Activated naive CD4-positive, alpha-beta T cell treated with Interleukin-2 at 50 U/mL for 16 hours (primary cell): ENCODE measurements at places on chromosomes 7 and 10.

GRCh38 chr10:26386781-26387180 lies 51.4 kb upstream of the APBB1IP start:
- no peak for DNase-seq

- no peak for DNase-seq
Observed at GRCh38 chr10:76435157-76435556, 1003.7 kb downstream of the LRMDA start.

- DNase-seq = no peak
Observed at GRCh38 chr7:81688622-81689411, 81.0 kb downstream of the HGF start.

DNA sequence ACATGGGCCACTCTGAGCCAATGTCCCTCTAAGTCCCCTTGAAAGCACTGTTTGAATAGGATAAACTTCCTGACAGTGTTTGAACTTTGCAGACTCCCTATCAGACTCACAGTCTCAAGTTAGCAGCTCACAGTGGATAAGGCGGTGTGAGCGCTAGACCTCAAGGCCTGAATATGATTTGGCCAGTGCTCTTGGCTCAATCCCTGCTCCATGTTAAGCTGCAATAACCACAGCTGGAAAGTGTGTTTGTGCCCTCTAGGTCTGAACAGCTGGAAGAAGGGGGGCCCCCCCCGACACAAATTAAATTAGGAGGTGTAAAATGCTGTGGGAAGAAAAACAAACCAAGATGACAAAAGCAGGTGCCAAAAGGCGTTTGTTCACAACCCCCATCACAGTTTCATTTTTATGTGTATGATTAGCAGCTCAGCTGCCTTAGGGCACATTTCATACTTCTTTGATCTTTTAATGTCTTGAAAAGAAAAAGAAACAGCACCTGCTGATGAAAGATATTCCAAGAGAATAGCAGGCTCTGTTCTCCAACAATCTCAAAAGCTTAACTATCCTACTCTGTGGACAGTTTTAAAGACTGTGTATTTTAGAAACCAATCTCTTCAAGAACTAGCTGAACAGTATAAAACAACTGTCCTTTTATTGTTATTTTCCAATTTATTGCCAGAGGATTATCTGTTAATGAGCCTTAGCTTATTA lies 167.6 kb downstream of the SNX13 start:
- DNase-seq = no peak

GRCh38 chr7:47685712-47686376 lies 103.9 kb upstream of the TNS3 start:
- DNase-seq = no peak

GRCh38 chr7:35035511-35035961 lies 1.7 kb downstream of the DPY19L1 start:
- peak; percentile 27 for DNase-seq

GRCh38 chr10:92064506-92064905 lies 140.9 kb downstream of the BTAF1 start:
- no peak for DNase-seq

DNA sequence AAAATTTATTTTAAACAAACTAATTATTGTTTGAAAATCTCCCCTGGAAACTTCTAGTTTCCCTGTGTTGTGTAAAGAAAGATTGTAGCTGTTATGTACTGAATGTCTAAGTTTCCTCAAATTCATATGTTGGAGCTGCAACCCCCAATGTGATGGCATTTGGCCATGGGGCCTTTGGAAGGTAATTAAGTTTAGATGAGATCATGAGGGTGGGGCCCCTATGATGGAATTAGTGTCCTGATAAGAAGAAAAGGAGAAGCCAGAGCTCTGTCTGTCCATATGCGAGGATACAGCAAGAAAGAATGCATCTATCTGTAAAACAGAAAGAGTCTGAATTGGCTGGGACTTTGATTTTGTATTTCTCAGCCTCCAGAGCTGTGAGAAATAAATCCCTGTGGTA lies 179.5 kb downstream of the STK31 start:
- no peak for DNase-seq

GRCh38 chr7:99469381-99470065 lies 3.2 kb upstream of the ZNF789 start:
- no peak for DNase-seq

DNA sequence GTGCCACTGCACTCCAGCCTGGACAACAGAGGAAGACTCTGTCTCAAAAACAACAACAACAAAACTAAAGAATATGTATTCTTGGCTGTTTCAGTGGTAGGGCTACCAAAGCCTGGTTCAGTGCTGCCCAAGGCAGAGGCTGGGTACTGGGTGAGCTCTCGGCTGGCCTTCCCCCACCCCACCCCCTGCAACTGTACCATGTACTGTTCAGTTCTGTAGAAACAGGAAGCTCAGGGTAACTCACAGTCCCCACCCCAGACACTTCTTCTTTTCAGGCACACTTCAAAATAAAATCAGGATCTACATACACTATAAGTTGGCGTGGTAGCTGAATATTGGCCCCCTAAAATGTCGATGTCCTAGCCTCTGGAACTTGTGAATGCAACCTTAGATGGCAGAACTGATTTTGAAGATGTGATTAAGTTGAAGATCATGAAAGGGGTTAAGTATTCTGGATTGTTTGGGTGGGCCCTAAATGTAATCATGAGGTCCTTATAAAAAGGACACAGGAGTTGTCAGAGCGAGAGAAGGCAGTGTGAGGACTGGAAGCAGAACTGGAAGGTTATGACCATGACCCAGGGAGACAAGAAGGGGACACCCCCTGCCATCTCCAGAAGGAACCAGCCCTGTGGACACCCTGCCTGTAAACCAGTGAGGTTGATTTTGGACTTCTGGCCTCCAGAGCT lies 31.2 kb downstream of the TBXAS1 start:
- DNase-seq = no peak

DNA sequence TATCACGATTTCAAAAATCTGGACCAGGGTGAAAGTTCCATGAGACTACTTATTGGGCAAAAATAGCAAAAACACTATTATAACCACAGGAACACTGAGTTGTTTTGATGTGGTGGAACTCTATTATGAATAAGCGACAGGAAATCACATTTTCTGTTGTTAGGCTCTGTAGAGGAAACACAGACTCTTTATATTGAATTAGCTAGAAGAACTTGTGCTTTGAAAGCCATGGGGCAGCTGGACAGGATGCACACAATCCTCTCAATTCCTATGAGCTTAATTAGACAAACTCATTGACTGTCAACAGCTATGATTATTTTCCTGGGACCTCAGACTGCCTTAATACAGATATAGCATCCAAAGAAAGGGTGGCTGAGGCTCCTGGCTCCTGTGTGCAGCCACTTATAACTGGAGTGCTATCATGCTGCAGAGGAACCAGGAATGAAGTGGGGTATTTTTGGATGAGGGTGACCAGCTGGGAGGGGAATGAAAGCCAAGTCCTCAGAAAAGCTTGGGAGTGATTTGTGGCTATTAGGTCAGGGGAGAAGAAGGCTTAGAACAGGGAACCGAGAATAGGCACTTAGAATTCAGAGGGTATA lies 657.3 kb downstream of the TYW1 start:
- no peak for DNase-seq

- DNase-seq = peak; percentile 14
Observed at GRCh38 chr10:97463363-97464132, 17.6 kb downstream of the ZDHHC16 start.

DNA sequence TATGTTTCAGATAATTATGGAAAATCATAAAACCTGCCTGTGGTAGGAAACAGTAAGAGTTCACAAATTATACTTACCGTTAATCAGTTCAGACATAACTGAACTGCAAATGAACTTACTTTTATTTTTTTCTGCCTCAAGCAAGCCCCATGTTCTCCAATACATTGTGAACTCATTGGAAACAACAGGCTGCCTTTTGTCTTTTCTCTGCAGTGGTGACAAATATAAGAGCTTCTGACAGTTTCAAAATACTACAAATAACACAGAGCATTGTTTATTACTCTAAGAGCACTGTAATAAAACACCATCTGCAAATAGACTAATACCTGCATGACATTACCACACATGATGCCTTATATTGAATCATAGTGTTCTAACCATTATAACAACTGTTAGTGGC lies 94.0 kb upstream of the CDCA7L start:
- DNase-seq = no peak

DNA sequence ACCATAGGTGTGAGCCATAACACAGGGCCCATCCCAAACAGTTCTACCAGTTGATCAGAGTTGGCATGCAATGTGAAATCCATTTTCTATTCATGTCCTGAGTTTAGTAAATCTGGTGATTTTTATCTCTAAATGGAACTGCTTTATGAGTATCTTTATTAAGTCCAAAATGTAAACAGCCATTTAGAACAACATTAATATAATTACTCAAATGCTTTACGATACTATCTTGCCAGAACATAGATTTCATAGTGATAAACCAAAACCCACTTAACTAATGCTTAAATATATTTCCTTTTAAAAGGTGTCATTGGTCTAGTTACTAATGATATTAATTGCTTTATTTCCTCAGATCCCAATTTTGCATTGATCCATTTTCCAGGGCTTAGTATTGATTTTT lies 80.7 kb downstream of the PLCE1 start:
- no peak for DNase-seq

DNA sequence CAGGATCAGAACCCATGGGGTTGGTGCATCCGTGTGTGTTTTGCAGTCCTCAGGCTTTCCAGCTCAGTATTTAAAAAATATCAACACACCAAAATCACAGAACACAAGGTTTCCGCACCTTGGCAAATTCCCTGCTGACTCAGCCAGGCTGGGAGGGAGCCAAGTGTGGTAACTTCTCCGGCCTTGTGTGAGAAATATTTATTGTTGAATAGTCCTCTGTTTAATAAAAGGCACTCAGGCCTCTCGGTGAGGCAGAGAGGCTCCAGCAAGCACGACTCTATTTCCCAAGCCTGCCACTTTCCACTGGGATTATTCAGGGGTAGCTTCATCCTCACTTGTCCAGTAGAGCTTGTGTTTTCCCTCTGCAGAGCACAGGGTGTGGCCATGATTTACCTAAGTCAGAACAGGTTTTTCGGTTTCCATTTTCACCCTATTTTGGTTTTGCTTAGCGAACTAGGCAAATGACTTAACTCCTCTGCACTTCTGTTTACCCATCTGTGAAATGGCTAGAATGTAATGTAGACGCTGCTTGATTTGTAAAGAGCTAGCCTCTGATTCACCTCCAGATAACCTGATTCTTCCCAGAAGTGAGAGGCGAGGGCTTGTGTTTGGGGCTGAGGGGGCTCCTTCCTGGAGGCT lies 13.0 kb upstream of the CHST15 start:
- no peak for DNase-seq
